ENCODE measurements at places on chromosomes 13 and 19.

DNA sequence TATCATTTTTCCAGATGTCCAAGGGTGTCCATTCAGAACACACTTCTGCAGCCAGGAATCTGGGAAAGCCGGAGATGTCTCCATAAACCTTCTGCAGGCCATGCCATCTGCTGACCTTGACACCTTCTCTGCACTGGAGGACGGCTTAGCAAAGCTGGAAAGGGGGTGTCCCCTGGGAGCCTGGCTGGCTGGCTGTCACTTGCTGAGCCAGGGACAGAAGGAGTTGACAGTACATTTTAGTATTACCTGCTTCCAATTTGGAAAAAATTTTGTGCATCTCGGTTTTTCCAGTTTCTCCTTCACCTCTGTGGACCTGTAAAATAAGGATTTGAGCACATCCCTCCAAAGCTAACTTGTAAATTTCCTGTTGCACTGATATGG, 8.1 kb upstream of the CHST8 start:
- DNase-seq, result no peak

DNA sequence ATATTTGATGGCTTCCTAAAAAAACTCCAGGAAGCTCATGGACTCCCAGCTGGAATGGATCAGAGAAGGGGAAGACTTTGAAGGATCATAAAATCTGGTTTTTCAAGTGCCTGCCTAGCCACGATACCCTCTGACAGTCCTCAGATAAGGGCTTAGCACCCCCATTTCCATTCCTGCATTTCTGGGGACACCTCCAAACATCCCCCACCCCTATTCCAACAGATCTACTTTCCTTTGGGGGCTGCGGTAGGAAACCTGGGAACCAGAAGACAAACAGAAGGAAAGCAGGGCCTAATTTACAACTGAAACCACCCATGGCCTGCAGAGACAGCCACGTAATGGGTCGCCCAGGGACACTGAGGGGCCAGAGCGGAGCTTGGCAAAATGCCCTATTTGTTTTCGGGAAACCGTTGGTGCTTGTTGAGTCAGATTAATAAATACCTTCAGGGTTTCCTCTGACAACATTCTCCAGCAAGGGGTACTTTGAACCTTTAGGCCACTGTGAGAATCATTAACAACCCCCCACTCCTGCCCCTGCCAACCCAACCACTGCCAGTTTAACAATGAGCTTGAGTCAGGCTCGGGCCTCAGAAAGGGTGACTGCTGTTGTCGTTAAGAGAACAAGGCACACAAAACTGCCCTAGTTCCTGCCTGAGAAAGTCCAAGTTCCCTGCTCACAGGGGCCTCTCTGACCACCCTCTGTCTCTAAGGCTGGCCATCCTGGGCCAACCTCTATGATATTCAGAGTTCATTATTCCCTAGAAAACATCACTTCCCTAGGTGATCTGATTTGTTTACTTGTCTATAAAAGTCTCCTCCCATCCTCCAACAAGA, 23.5 kb downstream of the RHPN2 start:
- DNase-seq, result no peak

GRCh38 chr19:46353730-46354528, 7.0 kb downstream of the PPP5C start:
- DNase-seq, result no peak

DNA sequence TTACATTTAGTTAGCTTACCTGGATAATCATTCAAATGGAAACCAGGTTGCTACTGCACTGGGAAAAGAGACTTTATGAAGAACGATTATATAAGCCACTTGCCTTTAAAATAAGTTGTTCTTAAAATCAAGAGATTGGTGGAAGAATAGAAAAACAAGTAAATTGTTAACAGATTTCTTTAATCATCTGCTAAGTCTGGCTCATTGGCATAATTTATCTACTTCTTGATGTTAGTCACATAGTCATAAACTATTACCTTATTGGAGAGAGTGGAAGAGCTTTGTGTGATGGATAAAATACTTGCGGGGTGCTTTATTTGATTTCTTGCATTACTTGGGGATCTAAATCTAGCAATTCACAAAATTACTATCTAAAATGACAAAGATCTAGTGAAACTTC, 6.8 kb downstream of the LSM14A start:
- DNase-seq, result no peak

DNA sequence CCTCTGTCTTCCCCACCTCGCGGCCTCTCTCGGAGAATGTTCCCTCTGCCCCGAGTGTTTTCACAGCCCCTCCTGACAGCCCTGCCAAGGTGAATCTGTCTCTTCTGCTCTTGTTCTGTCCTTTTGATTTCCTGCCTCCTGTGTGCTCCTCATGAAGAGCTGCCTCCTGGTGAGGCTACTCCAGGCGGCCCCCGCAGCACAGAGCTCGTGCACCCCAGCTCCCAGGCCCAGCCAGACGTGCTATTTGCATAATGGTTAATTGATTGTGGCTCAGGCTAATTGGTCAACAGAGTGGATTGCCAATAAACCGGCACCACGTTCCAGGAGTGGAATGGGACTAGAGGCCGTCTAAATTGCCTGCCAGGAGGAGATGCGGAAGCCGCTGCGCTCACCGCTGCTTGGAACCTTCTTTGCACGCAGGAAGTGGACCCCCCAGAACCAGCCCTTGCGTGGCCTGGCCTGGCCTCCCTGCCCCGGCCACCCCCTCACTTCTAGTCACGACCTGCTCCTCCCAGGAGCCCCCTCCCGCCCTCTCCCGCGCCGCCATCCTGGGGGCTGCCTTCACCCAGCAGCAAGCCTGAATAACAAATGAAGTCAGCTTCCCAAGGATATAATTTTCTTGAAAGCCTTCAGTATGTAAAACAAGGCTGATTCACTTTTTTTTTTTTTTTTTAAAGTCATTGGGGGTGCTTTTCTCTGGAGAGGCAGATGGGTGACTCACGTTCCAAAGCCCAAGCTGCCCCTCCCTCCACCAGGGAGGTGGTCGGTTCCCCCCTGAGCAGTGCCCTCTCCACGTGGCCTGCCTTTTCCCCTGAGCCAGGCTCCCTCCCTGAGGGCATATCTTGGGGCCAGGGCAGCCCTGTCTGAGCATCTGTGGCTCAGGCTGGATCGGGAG, 144.0 kb downstream of the KDM4B start:
- no peak for DNase-seq

GRCh38 chr19:19224150-19224851, 12.5 kb downstream of the NCAN start:
- no peak for DNase-seq

GRCh38 chr13:36862002-36862685, 43.1 kb downstream of the RFXAP start:
- no peak for DNase-seq

DNA sequence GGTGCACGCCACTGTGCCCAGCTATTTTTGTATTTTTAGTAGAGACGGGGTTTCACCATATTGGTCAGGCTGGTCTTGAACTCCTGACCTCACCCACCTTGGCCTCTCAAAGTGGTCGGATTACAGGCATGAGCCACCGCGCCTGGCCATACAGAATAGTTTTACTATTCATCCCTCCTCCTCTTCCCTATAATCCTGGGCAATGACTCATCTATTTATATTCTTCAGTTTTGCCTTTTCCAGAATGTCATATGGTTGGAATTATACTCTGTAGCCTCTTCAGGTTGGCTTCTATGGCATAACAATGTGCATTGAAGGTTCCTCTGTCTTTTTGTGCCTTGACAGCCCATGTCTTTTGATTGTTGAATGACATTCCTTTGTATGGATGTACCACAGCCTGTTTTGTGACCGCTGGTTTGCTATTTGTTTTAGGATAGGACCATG, 22.2 kb upstream of the LRP3 start:
- DNase-seq, result no peak

DNA sequence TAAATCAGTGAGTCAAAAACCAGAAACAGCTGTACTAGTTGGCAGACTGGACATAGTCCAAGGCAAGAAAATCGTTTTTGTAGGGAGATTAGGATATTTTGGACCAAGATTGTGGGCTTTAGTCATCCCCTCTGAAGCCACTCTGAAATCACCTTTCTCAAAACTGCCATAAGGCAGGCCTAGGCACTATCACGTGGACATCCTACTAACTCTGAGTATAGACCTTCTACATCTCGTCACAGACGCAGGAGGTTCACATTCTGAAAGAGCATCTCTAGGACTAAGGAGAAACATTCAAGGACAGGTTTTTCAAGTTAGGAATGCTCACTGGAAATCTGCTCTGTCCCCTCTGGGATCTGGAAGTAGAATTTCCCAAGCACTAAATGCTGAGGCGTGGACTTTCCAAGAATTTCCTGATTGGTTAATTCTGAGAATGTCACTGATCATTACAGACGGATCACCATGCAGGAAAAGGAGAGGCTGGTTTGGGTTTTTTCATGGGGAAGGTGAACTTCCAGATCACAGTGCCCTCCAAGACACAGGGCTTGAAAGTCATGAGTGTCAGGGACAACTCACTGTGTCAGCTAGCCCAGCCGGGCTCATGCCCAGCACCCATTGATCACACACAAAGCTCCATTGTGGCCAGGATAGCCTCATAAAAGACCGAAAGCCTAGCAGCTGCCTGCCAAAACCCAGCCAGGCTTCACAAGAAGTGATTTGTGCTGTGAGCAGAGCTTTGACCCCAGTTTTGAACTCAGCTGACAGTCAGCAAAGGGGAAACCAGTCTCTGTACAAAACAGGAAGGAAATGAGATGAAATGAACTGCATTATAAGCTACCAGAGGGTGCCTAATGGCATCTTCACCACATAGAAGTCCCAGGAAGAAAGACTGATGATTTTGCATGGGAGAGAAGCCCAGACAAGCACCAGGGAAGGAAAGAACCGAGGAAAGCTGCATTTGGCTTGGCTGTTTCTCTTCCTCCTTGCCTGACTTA, 2.7 kb upstream of the RUBCNL start:
- no peak for DNase-seq

DNA sequence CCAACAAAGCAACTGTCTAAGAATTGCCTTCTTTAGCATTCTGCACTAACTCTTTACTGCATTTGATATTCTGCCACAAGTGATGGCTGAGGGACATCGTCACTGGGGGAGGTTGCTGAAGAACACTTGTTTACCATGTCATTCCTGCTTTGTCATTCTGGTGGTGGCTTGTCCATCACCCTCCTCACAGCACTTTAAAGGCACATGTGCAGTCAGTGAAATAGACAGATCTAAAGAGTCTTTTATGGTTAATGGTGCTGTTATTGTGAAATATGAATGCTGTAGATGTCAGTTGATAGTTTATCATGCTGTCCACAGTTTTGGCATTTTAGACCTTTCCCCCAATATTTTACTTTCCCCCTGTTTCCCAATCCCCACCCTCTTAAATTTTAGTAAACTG, 120.9 kb upstream of the TSC22D1 start:
- no peak for DNase-seq

DNA sequence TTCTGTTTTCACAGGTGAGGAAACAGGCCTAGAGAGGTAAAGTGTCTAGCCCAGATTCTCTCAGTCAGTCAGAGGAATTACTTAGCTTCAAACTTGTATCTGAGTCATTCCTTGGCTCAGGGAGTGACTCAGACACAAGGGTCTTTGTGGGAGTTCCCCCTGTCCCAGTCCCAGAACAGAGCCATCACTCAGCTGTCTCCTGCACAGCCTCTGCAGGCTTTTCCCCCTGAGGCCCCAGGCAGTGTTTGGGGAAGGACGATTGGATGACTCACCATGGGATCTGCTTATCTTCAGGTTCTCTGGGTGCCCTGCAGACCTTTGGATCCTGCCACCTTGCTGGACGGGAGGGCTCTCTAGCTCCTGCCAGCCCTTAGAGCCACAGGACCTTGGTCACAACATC, 13.2 kb downstream of the ZNF793 start:
- DNase-seq, result no peak

DNA sequence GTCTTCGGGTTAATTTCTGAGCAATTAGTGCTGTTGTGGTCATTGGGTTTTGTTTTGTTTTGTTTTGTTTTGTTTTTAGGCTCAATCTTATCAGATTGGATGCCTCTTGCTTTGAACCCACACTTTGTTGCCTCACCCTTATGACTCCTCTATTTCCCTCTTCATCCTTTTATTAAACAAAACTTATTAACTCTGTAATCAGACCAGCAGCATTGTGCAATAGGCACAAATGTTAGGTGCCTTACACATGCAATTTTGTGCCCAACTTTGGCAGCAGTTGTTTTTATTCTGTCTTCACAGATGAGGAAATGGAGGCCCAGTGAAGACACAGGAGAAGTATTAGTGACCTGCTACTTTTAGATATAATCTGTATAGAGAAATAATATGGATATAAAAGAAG, 377.7 kb downstream of the KCNRG start:
- DNase-seq, result no peak

GRCh38 chr19:23049256-23049655, 46.3 kb upstream of the ZNF728 start:
- no peak for DNase-seq

GRCh38 chr13:77480066-77480465, 55.4 kb upstream of the SCEL start:
- DNase-seq, result no peak

DNA sequence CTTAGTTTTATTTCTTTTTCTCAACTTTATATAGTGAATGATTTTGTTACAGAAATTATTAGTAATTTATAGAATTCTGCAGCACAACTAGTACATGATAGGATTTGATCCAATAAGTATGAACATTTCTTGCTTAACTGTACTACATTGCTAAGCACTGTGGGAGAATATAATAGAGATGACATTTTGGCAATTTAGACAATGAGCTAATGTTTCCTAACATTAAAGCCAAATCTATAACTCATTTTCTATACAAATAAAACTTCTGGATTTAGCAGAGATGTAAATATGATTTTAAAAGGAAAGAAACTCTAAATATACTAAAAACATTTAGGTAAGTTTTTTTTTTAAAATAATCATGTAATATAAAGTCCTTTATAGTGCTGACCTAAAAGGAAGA, 87.3 kb downstream of the FNDC3A start:
- no peak for DNase-seq

All from NCI-H1105 (cell line).